NCI-H2171 (cell line): ENCODE measurements at places on chromosomes 1 and 21.

- no peak for DNase-seq
Measured at GRCh38 chr1:94862718-94863117, 42.6 kb downstream of the SLC44A3 start.

GRCh38 chr1:11847667-11848372, at the start of gene NPPA:
Gene NPPA, minus strand, starts transcription at chr1:11847783. Its CDS starts 99 bp downstream, at chr1:11847684.
- peak; percentile 97 for DNase-seq

GRCh38 chr1:29653034-29653810, 416.9 kb downstream of the PTPRU start:
- DNase-seq = no peak

DNA sequence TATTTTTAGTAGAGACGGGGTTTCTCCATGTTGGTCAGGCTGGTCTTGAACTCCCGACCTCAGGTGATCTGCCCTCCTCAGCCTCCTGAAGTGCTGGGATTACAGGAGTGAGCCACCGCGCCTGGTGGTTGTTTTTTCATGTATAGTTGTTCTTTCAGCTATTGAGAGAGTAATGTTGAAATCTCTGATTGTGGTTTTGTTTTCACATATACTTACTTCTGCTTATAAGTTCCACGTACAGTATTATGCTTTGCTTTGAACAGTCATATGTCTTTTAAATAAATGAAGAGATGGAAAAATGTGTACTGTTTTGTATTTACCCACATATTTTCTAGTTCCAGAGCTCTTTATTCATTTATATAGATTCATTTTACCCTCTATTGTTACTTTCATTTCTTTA, 44.5 kb downstream of the MARK1 start:
- DNase-seq = no peak

DNA sequence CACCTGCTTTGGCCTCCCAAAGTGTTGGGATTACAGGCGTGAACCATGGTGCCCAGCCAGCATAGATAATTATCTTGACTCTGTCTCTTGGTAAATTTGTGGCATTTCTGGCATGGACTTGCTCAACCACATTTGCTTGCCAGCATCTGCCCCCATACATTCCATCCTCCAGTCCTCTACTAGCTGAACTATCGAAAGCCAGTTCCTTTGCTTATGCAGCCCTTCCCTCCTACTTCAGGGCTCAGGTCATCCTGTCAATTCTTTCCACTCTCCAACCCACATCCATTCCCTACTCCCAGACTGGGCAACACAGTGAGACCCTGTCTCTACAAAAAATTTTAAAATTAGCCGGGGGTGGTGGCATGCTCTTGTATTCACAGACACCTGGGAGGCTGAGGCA, 13.0 kb upstream of the UQCRHL start:
- no peak for DNase-seq

DNA sequence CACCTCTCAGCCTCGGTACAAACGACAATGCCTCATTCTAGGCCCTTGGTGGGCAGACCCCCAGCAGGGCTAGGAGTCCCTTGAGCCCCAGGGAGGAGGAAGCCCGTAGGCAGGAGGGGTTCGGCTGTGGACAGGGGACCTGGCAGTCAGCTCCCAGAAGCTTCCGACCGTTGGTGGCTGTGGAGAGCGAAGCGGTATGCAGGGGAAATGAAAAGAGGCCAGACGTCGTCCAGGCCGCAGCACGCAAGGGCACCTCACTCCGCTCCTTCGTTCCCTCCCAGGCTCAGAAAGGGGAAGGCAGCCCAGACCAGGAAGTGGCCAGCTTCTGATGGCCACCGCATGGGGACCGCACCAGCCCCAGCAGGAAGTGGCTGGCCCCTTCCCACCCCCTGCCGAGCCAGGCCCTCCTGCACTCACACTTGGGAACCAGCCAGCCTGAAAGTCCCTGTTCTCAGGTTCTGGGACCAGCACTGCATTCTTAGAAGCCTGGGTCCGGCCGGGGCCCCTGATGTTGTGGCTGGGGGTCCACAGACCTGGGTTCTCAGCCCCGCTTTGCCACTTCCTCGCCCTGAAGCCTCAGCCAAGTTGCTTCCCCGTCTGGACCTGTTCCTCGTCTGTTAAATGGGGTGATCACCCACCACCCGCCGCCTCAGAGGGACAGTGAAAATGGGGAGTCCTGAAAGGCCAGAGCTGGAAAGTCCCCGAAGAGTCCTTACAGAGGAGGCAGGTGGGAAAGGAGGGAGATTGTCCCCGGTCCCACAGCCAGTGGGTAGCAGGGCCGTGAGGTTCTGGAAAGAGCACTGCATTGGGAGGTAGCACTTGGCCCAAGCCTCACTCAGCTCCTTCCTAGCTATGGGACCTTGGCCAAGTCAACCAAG, 104.0 kb upstream of the RUNX3 start:
- no peak for DNase-seq

- no peak for DNase-seq
Measured at GRCh38 chr1:210340841-210341240, 12.1 kb downstream of the HHAT start.

DNA sequence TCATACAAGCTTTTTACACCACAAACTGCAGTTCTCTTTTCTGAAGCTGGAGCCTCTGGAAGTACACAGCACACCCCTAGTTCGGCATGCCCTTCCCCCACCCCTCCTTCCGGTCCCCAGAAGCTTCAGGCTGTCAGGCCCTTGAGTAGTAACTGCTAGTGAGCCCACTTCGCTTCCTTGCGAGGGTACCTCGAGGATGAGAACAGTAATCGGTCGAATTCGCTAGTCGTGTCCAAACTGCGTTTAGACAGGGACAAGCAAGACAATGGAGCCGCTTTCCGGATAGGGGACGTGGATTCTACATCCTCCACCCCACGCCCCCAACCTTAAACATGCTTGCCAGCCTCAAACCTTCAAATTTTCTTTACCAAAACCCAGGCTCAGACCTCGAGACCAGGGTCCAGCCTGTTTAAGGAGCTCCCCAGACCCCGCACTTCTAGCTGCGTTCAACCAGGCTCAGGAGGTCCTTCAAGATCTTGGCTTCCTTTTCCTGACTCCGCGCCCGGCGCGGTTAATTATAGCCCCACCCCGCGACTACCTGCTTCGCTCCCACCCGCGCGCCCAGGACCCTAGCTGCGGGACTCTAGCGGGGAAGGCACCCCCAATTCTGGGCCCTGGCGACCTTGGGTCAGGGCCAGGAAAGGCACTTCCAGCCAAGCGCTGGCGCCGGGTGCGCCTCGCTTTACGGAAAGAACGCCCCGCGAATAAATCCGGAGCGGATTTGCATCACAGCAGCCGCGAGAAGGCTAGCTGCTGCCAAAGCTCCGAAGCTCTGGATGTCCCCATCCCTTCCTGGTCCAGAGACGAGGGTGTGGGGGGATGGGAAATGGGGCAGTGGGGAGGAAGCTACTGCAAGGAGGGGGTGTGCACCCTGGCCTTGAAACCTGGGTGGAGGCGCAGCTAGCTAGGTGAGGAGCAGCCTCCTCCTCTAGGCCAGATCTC, 8.1 kb upstream of the TSPAN1 start:
- no peak for DNase-seq

- DNase-seq = no peak
Measured at GRCh38 chr1:104435255-104435654, 685.6 kb downstream of the AMY1C start.

DNA sequence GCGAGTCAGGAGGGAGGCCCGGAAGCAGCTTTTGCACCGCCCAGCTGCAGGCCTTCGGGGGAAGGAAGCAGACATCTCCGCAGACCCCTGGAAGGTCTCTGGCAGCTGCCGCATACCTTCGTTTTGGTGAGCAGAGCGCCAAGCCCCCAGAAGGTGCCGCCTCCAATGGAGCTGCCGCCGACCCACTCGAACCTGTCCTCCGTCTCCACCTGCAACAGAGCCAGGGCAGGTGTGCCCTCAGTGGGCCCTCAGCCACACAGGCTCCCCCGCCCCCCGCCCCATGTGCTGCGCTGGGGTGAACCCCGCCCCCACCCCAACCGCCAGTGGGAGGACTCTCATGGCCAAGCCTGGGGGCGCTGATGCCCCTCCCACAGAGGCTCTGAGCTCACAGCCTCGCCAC, 6.2 kb downstream of the PANK4 start:
- no peak for DNase-seq

GRCh38 chr1:81010126-81010525, 790.6 kb upstream of the ADGRL2 start:
- DNase-seq = no peak

GRCh38 chr1:188670837-188671236, 1806.8 kb downstream of the BRINP3 start:
- DNase-seq = no peak

- DNase-seq = no peak
Measured at GRCh38 chr21:26165331-26165730, 5.2 kb downstream of the APP start.

DNA sequence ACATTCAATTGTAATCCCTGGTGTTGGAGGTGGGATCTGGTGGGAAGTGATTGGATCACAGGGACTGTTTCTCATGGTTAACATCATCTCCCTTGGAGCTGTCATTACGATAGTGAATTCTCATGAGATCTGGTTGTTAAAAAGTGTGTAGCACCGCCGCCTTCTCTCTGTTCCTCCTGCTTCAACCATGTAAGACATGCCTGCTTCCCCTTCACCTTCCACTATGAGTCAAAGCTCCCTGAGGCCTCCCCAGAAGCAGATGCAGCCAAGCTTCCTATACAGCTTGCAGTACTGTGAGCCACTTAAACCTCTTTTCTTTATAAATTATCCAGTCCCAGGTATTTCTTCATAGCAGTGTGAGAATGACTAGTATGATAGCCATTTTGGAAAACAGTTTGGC, 30.1 kb upstream of the TRIM62 start:
- no peak for DNase-seq

DNA sequence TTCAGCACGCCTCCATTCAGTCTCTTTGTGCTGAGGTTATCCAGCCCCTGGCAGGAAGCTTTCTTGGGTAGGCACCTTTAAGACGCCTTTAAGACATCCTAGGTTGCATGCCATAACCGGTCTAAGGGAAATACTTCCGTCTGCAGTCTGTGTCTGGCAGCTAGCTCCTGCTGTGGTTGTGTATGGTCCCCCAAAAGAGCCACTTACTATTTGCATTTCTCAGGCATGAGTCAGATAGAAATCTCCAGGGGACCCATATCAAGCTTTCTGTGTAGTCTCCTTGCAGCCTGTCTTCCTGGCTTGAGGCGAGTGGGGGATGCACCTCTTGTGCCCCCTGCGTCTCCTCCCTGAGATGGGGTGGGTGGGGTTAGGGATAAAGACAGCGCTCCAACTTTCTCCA, 10.0 kb upstream of the RYR2 start:
- no peak for DNase-seq

DNA sequence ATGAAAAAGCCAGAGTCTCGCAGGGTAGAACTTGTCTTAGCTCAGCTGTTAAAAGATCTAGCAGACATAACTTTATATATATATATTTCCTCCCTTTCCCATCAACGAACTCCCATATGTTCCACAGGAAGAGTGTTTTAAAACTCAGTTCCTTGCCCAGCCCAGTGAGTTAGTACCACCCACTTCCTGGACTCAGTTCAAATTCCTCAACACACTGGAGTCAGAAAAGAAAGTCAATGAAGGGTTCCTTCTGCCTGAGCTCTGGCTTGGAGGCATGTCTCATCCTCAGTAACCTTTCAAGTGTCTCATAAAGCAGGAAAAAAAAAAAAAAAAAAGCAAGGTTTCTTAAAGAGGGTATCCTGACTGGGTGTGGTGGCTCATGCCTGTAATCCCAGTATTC, 15.6 kb downstream of the TPM3 start:
- DNase-seq = no peak

- DNase-seq = no peak
Measured at GRCh38 chr1:63679589-63679988, 86.4 kb downstream of the PGM1 start.

- DNase-seq = no peak
Measured at GRCh38 chr1:235073331-235073967, 55.2 kb downstream of the TOMM20 start.

DNA sequence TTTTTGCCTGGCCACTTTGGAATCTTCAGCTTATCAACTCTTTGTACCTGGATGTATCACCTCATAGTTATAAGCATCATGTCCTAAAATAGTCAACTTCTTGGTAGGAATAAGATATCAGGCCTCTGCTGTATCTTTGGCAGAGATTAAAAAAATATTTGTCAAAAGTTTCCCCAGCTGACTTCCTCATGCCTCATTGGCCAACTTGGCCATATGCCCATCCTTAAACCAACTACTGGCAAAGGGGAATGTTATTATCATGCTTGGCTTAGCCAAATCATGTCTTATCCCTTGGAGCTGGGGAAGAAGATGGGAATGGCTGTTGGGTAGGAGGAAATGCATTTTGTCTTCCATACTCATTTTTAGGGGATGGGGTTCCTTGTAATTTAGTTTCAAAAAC, 23.4 kb downstream of the NFASC start:
- peak; percentile 66 for DNase-seq

GRCh38 chr1:216670118-216670883, 52.9 kb downstream of the ESRRG start:
- DNase-seq = no peak

DNA sequence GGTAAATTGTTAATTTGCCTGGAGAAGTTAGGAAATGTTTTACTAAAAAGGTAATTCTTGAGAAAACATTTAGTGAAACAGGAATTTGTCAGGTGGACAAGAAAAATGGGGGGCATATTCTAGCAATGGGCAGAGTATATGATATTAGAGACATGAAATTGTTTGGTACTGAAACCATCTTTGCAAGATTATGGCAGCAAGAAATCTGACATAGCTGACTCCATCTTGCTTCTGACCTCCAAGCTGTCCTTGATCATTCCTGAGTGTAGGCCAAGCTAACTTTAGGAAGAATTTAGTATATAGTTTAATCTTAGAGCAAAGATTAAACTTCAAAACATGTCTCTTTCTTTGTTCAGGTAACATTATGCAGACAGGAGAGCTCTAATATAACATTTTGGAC, 14.0 kb upstream of the SAMSN1 start:
- no peak for DNase-seq

DNA sequence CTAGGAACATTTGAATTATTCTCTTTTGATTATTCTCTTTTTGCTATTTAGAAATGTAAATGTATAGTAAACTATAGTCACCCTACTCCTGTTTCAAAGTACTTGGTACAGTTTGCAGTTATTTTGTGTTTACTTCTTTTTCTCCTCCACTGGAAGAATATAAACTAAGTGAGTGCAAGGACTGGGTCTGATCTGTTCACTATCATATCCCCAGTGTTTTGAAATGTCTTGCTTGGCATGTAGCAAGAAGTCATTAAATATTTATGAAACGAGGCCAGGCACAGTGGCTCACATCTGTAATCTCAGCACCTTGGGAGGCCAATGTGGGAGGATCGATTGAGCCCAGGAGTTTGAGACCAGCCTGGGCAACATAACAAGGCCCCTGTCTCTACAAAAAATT, 35.8 kb upstream of the PODN start:
- no peak for DNase-seq

DNA sequence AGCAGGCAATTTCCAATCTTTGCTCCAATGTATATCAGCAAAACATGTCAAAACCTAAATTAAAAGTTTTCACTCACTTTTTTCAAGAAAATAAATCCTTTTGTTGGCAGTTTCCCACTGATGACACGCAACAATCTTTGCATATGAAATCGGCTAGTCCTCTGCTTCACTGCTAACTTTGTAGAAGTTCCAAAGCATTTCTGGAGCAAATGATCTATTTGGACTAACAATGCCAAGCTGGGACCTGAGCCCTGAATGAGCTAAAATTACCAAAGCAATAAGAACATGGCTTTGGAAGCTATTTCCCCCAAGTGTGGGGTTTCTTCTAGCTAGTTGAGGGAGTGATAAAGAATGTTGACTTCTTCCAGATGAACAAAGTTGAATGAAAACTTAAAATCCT, 5.1 kb downstream of the BEND5 start:
- DNase-seq = no peak
